ENCODE measurements at places on chromosomes 6 and 20.
A peak's percentile ranks its signal among the peaks of the same experiment; 100 is the strongest.

GRCh38 chr20:33604991-33605370 is 57.1 kb upstream of the C20orf144 start:
- no peak for DNase-seq

DNA sequence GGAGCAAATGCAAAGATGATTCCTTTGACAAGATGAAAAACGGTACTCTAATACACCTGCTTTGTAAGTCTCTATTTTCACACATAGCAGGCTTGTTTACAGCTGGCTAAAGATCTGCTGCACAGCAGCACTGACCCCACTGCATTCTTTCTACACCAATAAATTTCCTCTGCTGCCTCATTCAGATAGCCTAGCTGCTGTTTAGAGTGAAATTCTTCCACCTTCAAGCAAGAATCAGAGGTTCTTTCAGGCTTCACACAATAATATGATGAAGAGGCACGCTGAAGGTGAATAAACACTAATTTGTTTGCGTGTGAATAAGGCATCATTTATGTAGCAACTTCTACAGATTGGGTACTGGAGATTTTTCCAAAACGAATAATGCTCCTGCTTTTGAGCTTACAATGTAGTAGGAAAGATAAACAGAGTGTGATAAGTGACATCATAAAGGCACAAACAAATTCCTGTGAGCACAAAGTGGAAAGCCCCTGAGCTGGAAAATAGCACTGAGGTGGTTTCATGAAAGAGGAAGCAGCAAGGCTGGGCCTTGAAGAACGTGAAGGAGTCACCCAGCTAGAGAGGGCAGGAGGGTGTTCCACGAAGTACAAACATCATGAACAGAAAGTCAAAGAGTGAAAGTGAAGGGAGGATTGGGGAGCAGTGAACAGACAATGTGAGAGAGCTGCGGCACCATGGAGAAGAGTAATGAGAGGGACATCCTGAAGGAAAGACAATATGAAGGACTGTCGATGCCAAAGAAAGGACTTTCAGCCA is 543.4 kb downstream of the CD83 start:
- no peak for DNase-seq

GRCh38 chr6:12221856-12222255 is 68.3 kb upstream of the EDN1 start:
- DNase-seq, result no peak

GRCh38 chr6:10268611-10269310 is 146.1 kb downstream of the TFAP2A start:
- DNase-seq, result no peak

DNA sequence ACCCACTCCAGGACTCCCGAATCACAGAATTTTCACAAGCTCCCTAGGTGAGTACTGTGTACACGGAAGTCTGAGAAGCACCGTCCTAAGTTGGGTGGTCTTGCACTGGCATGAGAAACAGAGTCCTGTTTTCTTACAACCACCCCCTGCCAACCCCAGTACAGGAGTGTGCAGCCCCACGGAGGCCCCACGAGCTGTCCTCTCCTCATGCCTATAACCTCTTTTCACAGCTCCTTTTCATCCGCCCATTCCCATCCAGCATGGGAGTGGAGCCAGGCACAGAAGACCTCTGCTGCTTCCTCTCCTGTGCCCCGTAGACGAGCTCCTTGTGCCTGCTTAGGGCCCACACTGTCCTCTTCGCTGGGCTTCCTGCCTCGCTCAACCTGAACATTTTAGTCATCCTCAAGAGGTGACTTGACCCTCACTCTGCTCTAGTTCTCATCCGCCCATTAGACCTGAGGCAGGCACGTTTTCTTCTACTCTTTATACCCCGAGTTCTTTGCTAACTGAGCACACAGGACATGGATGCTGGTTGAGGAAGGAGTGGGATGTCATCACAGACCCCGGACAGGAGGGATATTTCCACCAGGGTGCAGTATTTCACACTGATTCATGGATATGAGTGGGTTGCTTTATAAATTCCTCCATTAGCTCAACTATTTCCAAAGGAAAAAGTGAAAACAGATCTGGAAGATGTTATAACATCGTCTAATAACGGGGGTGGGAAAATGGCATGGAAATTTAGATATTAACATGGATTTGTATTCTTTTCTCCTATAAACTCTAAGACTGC is 160.5 kb downstream of the TTLL2 start:
- peak; percentile 10 for DNase-seq

DNA sequence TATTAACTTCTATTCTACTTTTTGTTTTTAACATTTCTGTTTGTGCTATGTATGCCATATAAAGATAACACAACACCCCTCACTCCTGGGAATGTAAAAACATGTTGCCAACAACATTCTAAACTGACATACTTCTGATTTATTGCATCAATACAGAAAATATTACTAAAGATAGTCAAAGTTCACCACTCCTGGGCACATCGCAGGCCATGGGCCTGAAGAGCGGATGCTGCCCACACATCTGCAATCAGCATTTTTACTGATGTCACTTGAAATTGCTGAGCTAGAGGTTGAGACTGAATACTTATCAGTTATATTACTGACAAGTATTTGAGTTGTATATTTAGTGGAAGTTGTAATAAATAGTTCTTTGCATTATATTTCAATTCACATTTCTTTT is 711.9 kb upstream of the EPHA7 start:
- DNase-seq, result no peak

- no peak for DNase-seq
These were observed 268.8 kb downstream of the ZNF217 start for GRCh38 chr20:53324816-53325215.

GRCh38 chr20:21684671-21685070 is 20.8 kb upstream of the PAX1 start:
- no peak for DNase-seq

- DNase-seq, result no peak
These were observed 58.0 kb upstream of the ARHGAP18 start for GRCh38 chr6:129767776-129768485.

DNA sequence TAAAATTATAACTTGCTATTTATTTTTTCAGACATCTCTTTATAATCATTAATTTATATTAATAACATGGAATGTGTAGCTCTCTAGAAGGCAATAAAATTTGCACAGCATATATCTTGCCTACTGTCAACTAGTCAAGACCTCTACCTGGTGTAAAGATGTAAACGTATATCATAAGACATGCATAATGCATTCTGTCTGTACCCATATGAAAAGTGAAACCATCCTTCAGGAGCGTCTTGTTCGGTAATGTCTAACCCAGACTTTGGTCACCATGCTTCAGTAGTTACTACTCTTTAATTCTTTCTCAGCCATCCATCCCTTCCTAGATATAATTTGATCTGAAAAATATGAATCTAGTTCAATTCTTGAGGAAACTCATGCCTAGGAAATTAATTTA is 21.0 kb downstream of the CEP43 start:
- no peak for DNase-seq

DNA sequence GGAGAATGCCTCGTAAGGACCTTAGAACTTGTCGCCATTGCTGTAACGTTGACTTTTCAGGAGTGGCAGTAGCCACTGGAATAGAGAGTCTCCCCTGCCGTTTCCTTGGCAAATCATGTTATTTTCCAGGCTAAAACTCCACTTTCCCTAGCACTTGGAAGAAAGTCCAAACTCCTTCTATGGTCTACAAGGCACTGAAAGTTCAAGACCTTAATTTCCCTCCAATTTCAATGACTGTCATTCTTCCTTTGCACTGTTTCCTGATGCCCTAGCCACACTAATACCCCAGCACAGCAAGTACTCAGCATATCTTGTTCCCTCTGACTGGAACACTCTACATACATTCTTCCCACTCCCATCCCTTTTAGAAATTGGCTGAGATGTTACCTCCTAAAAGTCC is 1.8 kb upstream of the TBPL1 start:
- no peak for DNase-seq

DNA sequence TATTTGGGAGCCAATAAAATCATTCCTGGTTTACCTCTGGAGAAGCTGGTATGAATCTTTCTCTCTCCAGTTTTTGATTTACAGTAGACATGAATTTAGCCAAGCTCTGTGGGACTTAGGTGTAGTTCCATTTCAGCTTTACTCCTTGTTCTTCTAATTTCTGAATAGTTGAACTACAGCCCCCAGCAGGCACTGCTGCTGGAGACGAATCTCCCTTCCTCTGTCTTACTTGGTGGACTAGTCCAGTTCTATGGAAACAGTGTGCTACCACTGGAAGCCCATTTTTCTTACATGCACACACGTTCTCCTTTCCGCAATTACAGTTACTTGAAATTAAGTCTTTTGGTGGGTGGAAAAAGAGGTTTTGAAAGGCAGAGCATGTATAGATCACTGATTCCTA is 42.3 kb downstream of the RALGAPB start:
- no peak for DNase-seq

GRCh38 chr6:79413562-79414002 is 123.6 kb downstream of the LCA5 start:
- DNase-seq, result no peak

DNA sequence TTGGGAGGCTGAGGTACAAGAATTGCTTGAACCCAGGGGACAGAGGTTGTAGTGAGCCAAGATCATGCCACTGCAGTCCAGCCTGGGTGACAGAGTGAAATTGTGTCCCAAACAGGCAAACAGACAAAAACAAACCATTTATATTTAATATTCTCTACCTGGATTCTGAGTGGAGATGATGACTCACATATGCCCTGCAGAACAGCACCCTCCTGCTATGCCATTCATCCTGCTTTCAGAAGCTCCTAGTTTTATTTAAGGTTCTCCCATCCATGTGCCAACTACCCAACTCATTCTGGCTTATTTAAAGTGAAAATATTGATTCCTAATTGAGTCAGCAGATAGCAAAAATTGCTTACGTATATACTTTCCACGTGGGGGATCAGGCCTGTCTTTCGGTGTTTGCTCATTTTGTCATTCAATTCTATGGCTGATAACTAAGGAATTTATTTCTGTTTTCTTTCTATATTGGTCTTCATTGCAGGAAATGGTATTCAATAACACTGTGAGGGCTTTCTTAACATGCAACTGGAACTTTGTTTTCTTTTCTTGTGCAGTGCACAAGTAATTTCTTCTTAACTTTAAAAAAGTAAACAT is 459.1 kb upstream of the JAG1 start:
- no peak for DNase-seq

DNA sequence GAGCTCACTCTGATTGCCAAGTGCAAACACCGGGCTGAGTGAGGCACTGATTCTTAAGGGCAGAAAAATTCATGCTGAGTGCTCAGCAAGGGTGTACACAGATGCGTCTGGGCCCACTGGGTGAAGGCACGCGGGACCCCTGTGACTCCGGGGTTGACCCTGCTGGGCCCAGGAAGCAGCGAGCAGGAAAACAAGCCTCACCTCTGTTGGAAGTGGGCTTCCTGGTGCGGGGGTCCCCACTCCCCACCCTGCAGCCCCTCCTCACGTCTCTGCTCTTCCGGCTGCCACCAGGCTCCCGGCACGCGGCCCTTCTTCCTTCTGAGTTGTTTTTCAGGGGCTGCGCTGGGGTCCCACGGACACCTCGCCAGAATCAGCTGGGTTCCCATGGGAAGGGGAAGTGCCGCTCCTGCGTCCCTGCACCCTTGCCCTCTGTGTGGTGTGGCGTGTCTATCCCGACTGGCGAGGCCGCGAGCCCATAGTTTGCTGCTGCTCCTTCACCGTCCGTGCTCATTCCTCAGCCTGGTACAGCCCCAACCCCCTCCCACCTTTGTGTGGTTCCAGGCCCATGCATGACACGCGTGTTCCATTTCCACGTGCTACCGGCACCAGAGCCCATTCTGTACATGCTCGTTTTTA is 80.6 kb upstream of the BHLHE23 start:
- DNase-seq, result no peak

- no peak for DNase-seq
These were observed 2.6 kb downstream of the DDR1 start for GRCh38 chr6:30886897-30887255.

DNA sequence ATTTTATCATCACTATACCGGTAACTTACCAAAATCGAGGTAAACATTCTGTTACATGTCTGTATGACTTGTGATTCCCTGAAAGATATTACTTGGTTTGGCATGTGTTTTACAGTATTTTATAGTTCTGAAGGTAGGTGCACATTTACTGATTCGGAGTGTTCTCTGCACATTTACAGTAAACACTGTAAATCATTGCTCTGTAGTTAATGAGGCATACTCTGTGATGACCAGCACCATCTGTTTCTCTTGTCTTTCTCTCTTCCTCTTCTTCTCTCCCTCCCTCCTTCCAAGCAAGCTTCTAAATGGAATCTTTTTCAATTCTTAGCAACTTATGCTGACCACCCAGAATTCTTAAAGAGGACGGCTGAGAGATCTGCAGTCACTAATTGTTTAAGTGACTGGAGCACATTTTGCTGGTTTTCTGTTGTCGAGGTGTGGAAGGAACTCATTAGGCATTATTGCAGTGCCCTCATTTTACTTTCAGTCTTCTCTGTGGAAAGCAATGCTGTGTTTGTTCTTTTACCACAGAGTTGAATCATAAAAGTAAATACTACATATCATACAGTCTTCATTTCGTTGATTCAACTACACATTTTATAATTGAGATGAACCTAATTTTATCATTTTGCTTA is 126.5 kb downstream of the UTRN start:
- no peak for DNase-seq

GRCh38 chr6:16380220-16380809 is 141.9 kb downstream of the GMPR start:
- no peak for DNase-seq

DNA sequence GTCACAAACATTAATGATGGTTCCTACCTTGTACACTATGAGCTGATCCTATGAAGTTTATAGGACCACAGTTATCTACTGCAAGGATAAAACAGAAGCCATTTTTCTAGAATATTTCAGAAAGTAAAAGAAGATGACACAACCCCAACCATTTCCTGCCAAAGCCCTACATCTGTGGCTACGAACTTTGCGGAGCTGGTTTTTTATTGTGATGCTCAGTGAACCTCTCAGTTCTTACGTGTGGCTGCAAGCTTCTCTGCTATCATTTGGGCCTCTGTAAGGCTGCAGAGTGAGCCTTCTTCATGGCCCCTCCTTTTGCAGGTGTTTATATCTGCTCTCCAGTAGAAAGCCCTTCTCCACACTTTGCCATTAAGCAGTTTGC is 17.8 kb upstream of the TAGAP start:
- no peak for DNase-seq

DNA sequence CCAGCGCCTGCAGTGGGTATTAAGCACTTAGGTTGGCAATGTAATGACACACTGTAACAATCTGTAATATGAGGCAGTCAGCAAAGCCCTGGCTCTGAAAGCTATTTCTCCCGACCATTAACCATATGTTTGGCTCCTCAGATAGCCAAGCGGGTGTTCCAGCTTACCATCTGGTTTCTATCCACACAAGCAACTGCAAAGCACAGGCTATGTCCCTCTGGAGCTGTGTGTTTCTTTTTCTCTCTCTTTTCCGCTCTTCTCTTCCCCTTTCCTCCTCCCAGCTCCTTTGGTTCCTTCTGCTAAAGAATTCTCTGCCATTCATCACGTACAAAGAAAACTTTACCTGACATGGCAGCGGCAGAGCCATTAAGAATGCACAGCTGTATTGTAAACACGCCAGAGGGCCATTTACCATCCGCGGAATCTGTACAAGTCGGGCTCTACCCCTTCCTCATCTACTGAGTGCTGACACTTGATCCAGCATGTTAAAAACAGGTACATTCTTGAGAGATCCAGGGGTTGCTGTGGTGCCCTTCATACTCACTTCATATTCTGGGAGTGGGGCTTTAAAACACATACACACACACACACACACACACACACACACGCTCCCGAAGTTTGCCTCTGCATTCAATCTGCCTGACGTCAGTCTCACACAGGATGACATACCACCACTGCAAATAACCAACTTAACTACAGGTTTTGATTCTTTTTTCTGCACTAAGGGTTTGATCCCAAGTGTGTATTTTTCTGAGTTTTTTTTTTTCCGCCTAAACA is 77.2 kb downstream of the BACH2 start:
- peak; percentile 73 for DNase-seq
